ENCODE measurements at places on chromosomes 2 and 18. TPM values are rescaled to one million over a fixed set of nuclear protein-coding genes. Genes with fewer than 3 reads are reported as not detected.
A peak's percentile ranks its signal among the peaks of the same experiment; 100 is the strongest.

FAM228A gene
- total RNA-seq: 0.24 TPM

HOXD1 gene
- not detected for total RNA-seq

ST8SIA3 gene
- 0.04 TPM for total RNA-seq

UGT1A7 gene
- total RNA-seq: 0.07 TPM

STAT1 gene
- 124 TPM for total RNA-seq

TMEM198 gene
- 8.0 TPM for total RNA-seq

SKA1 gene
- 5.5 TPM for total RNA-seq

GRCh38 chr2:46589356-46589755 lies 110.0 kb downstream of the TMEM247 start:
- no peak for DNase-seq
- H3K4me3 ChIP-seq: no peak overlapping the region
- no peaks in the 10 kb centered on the region for H3K27me3 ChIP-seq
- H3K4me1 ChIP-seq: no peaks in the 10 kb centered on the region
- H3K27ac ChIP-seq: no peak overlapping the region

- peaks cover 18% of the 10 kb centered on the region for H3K27me3 ChIP-seq
- H3K27ac ChIP-seq: peak overlapping the region; percentile 89
- DNase-seq: peak; percentile 24
- no peak overlapping the region for H3K4me3 ChIP-seq
- H3K36me3 ChIP-seq: no peaks in the 10 kb centered on the region
Observed at GRCh38 chr2:66573821-66574233, 138.9 kb downstream of the MEIS1 start.

- DNase-seq: no peak
- no peaks in the 10 kb centered on the region for H3K36me3 ChIP-seq
- no peaks in the 10 kb centered on the region for H3K27me3 ChIP-seq
- no peaks in the 10 kb centered on the region for H3K4me1 ChIP-seq
- no peak overlapping the region for H3K27ac ChIP-seq
Observed at GRCh38 chr2:65329525-65329924, 101.9 kb downstream of the ACTR2 start.

VWC2L gene
- 0.40 TPM for total RNA-seq

FOXI3 gene
- not detected for total RNA-seq

DNA sequence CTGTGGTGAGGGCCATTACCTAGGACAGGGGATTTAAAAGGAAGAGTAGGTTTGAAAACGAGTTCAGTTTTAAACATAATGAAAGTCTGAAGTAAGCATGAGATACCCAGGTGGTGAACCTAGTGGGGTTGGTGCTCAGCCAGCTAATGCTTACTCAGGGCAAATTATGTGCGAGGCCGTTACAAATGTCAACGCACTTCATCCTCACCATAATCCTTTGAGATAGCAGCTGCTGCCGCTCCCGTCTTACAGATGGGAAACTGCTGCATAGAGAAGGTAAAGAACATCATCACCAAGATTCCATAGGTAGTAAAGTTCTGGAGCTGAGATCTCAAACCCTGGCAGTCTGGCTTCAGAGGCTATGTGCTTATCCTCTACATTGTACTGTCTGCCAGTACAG lies 209.0 kb downstream of the DYM start:
- DNase-seq: peak; percentile 15
- H3K27ac ChIP-seq: no peak overlapping the region
- H3K4me1 ChIP-seq: peaks cover 8% of the 10 kb centered on the region
- no peaks in the 10 kb centered on the region for H3K36me3 ChIP-seq
- no peak overlapping the region for H3K4me3 ChIP-seq

DNA sequence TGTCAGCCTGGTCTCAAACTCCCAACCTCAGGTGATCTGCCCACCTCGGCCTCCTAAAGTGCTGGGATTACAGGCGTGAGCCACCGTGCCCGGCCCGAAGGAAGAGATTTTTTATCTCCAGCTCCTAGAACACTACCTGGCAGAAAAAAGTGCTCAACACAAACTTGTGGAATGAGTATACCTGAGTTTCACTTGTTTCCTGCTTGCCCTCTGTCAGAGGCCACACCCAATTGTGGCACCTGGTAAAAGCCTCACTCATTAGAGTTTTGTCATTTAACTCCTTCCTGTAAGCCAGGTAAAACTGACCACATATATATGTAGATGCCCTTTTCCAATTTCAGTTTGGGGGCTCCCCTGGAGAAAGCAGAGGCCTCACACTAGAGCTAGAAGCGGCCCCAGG lies 42.2 kb upstream of the RTN4 start:
- no peak for DNase-seq
- peak overlapping the region; percentile 30 for H3K27ac ChIP-seq
- no peaks in the 10 kb centered on the region for H3K36me3 ChIP-seq
- H3K4me1 ChIP-seq: peaks cover 12% of the 10 kb centered on the region
- H3K4me3 ChIP-seq: no peak overlapping the region
- H3K27me3 ChIP-seq: no peaks in the 10 kb centered on the region

GRCh38 chr2:120677696-120678247 lies 57.9 kb upstream of the GLI2 start:
- DNase-seq: no peak
- no peak overlapping the region for H3K4me3 ChIP-seq
- H3K27ac ChIP-seq: no peak overlapping the region
